ENCODE measurements at places on chromosomes 6 and 20. TPM values are rescaled to one million over a fixed set of nuclear protein-coding genes. Genes with fewer than 3 reads are reported as not detected.

The L3MBTL3 gene
- total RNA-seq: 5.7 TPM

The EMILIN3 gene
- total RNA-seq: 0.25 TPM

The IL20RA gene
- total RNA-seq: not detected

The RIPPLY2 gene
- not detected for total RNA-seq

The RIPK1 gene
- total RNA-seq: 10.3 TPM

The PI16 gene
- total RNA-seq: not detected

The BTNL2 gene
- total RNA-seq: not detected

The NKX2-2 gene
- not detected for total RNA-seq

The ENPP4 gene
- total RNA-seq: 7.3 TPM

The BEND3 gene
- 3.0 TPM for total RNA-seq

The TMEM244 gene
- not detected for total RNA-seq

The MLIP gene
- total RNA-seq: not detected

The REV3L gene
- 10.1 TPM for total RNA-seq

The CLIC5 gene
- not detected for total RNA-seq

The GHRH gene
- not detected for total RNA-seq

The ERVFRD-1 gene
- not detected for total RNA-seq

The RGS17 gene
- total RNA-seq: 0.14 TPM

The TDRD6 gene
- 0.35 TPM for total RNA-seq

The ALDH5A1 gene
- 4.6 TPM for total RNA-seq

The ARFGEF3 gene
- total RNA-seq: 0.62 TPM

The TRIM10 gene
- total RNA-seq: not detected

The CFAP206 gene
- 0.26 TPM for total RNA-seq

The PKIB gene
- not detected for total RNA-seq

The SUPT3H gene
- total RNA-seq: 5.9 TPM

The HTR1B gene
- 2.7 TPM for total RNA-seq

The BHLHE23 gene
- total RNA-seq: not detected

The SLC35F1 gene
- total RNA-seq: 0.17 TPM

The NECAB3 gene
- 35.2 TPM for total RNA-seq

The RSPH9 gene
- 0.61 TPM for total RNA-seq

The ULBP3 gene
- 9.4 TPM for total RNA-seq

The NKAIN2 gene
- 3.7 TPM for total RNA-seq

The HLA-DRB5 gene
- 0.20 TPM for total RNA-seq

The CDH26 gene
- 0.22 TPM for total RNA-seq

The NRSN2 gene
- 26.4 TPM for total RNA-seq

Measured in NCI-H460 (cell line).